Activated CD8-positive, alpha-beta memory T cell treated with anti-CD3 and anti-CD28 coated beads, Interleukin-2, amount 10 ng/mL, durations not matched to agents 7 days and 5 days (primary cell): ENCODE measurements at places on chromosomes 5 and 9. TPM values are rescaled to one million over a fixed set of nuclear protein-coding genes. Genes with fewer than 3 reads are reported as not detected.

PCDHB4 gene
- not detected for total RNA-seq

PCDHB3 gene
- not detected for total RNA-seq

SLC6A18 gene
- total RNA-seq = not detected

ZNF354C gene
- 5.0 TPM for total RNA-seq

ADAMTS16 gene
- total RNA-seq = not detected

BAAT gene
- total RNA-seq = not detected

SLC34A1 gene
- 0.19 TPM for total RNA-seq

ARHGEF39 gene
- total RNA-seq = 21.1 TPM

GNPDA1 gene
- 7.7 TPM for total RNA-seq

GTF2H2 gene
- total RNA-seq = 35.0 TPM

ACOT12 gene
- total RNA-seq = not detected

IL13 gene
- 119 TPM for total RNA-seq

CCDC187 gene
- total RNA-seq = not detected

SHISAL2B gene
- not detected for total RNA-seq

DMRT3 gene
- total RNA-seq = not detected

OR1Q1 gene
- total RNA-seq = 0.40 TPM

PCDHA4 gene
- total RNA-seq = not detected

PLCXD3 gene
- not detected for total RNA-seq

CCNI2 gene
- total RNA-seq = 52.5 TPM

ANKRD20A1 gene
- not detected for total RNA-seq

FUT7 gene
- total RNA-seq = 0.68 TPM

SPATA31A3 gene
- total RNA-seq = not detected

APBA1 gene
- total RNA-seq = 0.79 TPM

MAP1B gene
- total RNA-seq = 0.54 TPM

PLPPR1 gene
- not detected for total RNA-seq

FST gene
- total RNA-seq = 0.49 TPM

FAM221B gene
- not detected for total RNA-seq

CER1 gene
- not detected for total RNA-seq

CHD1 gene
- 49.3 TPM for total RNA-seq

MYMK gene
- not detected for total RNA-seq

ZFP37 gene
- 0.77 TPM for total RNA-seq

GRM6 gene
- not detected for total RNA-seq

LCN12 gene
- 1.2 TPM for total RNA-seq

OGN gene
- total RNA-seq = not detected

GAS1 gene
- 0.07 TPM for total RNA-seq

PCDHA7 gene
- total RNA-seq = not detected

OMD gene
- not detected for total RNA-seq

ANKRD33B gene
- total RNA-seq = 6.8 TPM

ERAP2 gene
- 105 TPM for total RNA-seq

MGAT4B gene
- total RNA-seq = 100 TPM

ANKRD18A gene
- total RNA-seq = 0.19 TPM

DAPK1 gene
- 1.2 TPM for total RNA-seq

GABRA6 gene
- not detected for total RNA-seq

BHMT2 gene
- not detected for total RNA-seq

FBP2 gene
- not detected for total RNA-seq

AJM1 gene
- total RNA-seq = 3.9 TPM

PCDHA8 gene
- not detected for total RNA-seq

ASS1 gene
- total RNA-seq = 11.1 TPM

COL23A1 gene
- total RNA-seq = 0.19 TPM

MYOT gene
- total RNA-seq = not detected
